ENCODE measurements at places on chromosomes 4 and X.

DNA sequence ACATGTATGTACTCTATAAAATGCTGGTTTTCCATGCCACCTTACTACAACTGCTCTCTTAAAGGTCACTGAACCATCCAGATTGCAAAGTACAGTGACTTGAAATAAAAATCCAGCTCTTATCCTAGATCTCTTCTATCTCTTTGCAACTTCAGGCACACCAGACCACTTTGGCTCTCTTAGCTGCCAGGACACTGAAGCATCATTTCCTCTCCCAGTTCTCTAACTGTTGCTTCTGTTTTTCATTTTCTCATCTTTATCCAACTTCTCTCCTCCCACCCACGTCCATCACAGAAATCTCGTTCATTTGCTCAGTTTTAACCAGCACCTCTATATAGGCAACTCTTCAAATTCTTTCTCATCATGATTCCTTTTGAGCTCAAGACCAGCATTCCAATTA, 74.3 kb downstream of the METTL14 start:
- no peak for DNase-seq

DNA sequence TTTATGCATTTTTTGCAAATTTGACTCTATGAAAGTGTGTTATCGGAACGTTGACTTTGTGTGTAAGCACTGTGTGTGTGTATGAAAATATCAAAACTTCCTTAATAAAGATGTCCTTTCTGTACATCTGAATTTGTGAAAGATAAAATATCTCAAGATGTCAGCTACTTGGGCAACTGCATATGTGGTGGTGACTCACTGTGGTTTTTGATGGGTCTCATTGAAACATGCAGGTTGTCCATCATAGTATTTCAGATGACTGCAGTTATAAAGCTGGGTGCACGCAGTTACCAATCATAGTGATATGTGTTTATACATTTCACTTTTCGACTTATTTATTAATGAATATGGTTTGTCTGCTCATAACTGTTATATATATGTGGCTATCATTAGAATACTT, 19.7 kb upstream of the BBS12 start:
- no peak for DNase-seq

DNA sequence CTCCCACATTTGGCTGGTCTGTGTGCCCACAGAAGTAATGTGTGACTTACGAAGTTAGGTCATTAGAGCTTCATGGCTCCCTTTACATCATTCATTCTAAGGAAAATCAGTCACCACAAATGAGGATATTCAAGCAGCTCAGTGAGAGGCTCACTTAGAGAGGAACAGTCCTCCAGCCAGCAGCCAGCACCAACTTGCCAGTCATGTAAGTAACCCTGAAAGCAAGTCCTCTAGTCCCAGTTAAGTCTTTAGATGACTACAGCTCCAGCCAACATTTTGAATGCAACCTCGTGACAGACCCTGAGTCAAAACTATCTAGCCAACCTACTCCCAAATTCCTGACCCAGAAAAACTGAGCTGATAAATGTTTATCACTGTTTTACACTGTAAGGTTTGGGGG, 71.3 kb downstream of the LRBA start:
- DNase-seq: no peak

- DNase-seq: no peak
Measured at GRCh38 chr4:2673157-2673556, 83.0 kb downstream of the TNIP2 start.

All from activated CD4-positive, alpha-beta T cell treated with anti-CD3 and anti-CD28 coated beads, Interleukin-2, amount 50 U/mL, for 4 hours (primary cell).